ENCODE measurements at places on chromosomes 16 and 17.

DNA sequence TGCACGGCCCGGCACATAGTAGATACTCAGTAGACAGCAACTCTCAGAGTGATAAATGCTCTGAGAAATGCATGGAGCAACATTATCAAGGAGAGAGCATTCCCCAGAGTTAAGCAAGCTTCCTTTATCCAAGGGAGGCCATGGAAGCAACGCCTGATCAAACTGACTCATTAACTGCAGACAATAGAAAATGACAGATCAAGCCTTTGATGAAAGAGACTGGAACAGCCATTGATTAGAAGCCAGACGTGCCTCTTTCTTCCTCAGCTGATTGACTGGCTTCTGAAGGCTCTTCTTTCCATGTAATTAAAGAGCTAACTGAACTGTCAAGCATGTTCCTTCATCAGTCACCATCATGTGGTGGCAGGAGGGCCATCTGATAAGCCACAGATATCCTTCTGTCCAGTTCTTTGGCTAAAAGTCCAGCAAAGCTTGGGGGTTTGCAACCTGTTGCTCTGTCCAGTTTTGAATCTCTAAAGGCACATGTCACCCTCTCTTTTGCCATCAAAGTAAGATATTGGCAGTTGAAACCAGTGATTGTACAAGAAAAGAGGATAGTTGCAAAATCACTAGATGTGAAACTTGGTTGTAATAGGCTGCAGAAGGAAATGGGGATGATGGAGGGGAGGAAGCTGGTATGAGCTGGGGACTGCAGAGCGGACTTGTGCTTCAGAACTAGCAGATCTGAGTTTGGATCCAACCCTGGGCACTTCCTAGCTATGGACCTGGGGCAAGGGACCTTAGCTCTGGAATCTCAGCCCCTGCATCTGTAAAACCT lies 188.0 kb downstream of the HAPSTR1 start:
- H3K4me1 ChIP-seq: no peaks in the 10 kb centered on the region
- H3K27ac ChIP-seq: no peak overlapping the region
- no peak overlapping the region for H3K4me3 ChIP-seq
- H3K36me3 ChIP-seq: no peaks in the 10 kb centered on the region
- H3K27me3 ChIP-seq: no peaks in the 10 kb centered on the region

DNA sequence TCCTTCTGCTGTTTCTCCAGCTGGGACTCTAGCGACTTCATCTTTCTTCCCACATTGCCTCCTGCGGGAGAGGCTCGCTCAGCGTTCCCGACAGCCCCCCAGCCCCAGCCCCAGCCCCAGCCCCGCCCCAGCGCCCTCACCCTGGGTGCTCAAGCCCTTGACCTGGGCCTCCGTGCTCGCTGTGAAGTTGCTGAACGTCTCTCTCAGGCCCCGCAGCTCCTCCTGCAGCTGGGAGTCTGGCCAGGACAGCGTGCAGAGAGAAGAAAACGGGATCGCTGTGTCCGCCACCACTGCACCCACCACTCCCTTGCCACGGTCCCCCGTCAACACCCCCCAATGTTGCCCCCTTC lies 2.4 kb downstream of the ASGR1 start:
- H3K27me3 ChIP-seq: peaks cover 24% of the 10 kb centered on the region
- peaks cover 12% of the 10 kb centered on the region for H3K4me1 ChIP-seq
- no peaks in the 10 kb centered on the region for H3K36me3 ChIP-seq

DNA sequence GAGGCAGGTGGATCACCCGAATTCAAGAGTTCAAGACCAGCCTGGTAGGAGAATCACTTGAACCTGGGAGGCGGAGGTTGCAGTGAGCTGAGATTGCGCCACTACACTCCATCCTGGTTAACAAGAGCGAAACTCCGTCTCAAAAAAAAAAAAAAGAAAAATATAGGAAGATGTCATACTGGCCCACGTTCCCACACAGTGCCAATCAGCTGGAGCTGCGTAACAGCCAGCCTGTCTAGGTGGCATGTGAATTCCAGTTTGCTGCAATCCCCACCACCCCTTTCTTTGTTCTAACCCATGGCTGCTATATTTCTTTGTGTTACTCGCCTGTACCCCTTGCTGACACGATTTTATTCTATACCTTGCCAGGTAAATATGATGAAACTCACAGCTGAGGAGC lies 7.5 kb downstream of the NFATC2IP start:
- H3K36me3 ChIP-seq: peaks cover 76% of the 10 kb centered on the region
- H3K4me3 ChIP-seq: no peak overlapping the region
- no peak overlapping the region for H3K27ac ChIP-seq
- peaks cover 10% of the 10 kb centered on the region for H3K4me1 ChIP-seq
- H3K27me3 ChIP-seq: no peaks in the 10 kb centered on the region

- no peaks in the 10 kb centered on the region for H3K36me3 ChIP-seq
- no peaks in the 10 kb centered on the region for H3K27me3 ChIP-seq
- H3K4me1 ChIP-seq: no peaks in the 10 kb centered on the region
- no peak overlapping the region for H3K4me3 ChIP-seq
- no peak for DNase-seq
These were observed 217.8 kb upstream of the SOX9 start for GRCh38 chr17:71902894-71903506.

DNA sequence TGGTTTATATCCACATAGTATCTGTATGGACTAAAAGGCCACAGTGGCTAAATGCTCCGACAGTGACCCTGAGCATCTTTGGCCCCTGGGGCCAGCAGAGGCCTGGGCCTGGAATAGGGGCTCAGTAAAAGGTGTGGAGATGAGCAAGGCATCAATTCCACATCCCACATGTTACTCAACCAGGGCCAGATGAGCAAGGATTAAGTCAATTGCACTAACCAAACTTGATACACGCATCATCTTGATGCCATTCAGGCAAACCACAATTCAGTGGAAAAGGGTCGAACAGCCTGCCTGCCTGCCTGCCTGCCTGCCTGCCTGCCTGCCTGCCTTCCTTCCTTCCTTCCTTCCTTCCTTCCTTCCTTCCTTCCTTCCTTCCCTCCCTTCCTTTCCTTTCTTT lies 53.5 kb upstream of the DNAJA2 start:
- H3K4me3 ChIP-seq: no peak overlapping the region
- H3K4me1 ChIP-seq: no peaks in the 10 kb centered on the region
- H3K36me3 ChIP-seq: no peaks in the 10 kb centered on the region
- no peak overlapping the region for H3K27ac ChIP-seq

DNA sequence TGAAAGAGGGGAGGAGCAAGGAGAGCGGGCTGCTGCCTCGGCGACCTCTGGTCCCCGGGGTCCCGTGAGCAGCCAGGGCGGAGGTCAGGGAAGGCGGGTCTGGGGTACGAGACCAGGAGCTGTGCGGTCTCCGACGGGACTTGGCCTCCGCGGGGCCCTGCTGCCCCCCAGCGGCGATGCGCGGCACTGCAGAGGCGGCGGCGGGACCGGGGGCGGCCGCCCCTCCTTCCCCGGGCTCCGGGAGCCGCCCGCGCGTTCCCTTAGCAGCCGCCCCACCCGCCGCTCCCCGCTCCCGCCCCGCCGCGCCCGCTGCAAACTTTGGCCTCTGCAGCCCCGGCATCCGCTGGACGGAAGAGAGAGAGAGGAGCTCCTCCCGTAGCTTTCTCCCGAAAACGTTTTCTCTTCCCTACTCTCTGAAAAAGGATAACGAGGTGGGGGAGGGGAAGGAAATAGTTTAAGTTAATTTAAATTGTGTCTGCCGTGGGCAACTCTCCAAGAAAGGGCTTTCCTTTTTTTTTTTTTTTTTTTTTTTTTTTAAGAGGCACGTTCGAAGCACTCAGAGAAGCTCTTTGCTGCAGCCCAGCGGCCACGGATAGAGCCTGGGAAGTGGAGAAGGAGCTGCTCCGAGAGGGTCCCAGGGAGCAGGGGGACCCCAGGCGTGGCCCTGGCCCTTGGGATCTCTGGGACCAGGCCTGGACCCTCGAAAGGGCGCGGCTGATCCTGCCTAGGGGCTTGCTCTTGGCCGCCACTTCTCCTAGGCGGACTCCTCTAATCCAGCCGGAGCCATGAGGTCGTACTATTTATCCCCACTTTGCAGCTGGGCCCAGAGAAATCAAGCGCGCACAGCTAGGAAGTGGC lies 43.2 kb downstream of the C16orf82 start:
- no peaks in the 10 kb centered on the region for H3K36me3 ChIP-seq
- no peaks in the 10 kb centered on the region for H3K27me3 ChIP-seq
- DNase-seq: peak; percentile 74

GRCh38 chr16:19733551-19733950 lies 15.5 kb downstream of the IQCK start:
- H3K36me3 ChIP-seq: no peaks in the 10 kb centered on the region
- no peak overlapping the region for H3K27ac ChIP-seq
- no peaks in the 10 kb centered on the region for H3K27me3 ChIP-seq
- H3K4me3 ChIP-seq: no peak overlapping the region
- no peak for DNase-seq

All from activated CD4-positive, alpha-beta memory T cell treated with anti-CD3 and anti-CD28 coated beads, Interleukin-2, amount 10 ng/mL, durations not matched to agents 7 days and 5 days (primary cell).